COR-L47 (cell line): ENCODE measurements at places on chromosomes 5 and 9.
A peak's percentile ranks its signal among the peaks of the same experiment; 100 is the strongest.

- no peak for DNase-seq
Measured at GRCh38 chr9:37421914-37422288, 595 bp upstream of the GRHPR start.

DNA sequence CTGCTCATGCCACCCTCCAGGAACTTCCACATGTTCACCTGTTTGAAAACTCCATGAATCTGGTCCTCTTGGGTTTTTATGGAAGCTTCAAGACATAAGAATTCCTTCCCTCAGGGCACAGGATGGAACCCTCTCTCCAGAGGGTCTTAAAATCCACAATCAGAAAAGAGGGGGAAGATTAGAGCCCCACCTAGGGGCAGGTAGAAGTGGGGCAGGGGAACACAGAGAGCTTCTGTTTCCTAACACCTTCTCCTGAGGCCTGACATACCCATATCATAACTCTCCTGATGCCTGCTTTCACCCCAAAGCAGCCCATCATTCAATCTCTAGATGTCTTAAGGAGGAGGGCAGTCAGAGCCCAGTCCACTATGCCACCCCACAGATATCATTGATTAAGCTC lies 1087.7 kb upstream of the ARRDC3 start:
- DNase-seq: no peak

DNA sequence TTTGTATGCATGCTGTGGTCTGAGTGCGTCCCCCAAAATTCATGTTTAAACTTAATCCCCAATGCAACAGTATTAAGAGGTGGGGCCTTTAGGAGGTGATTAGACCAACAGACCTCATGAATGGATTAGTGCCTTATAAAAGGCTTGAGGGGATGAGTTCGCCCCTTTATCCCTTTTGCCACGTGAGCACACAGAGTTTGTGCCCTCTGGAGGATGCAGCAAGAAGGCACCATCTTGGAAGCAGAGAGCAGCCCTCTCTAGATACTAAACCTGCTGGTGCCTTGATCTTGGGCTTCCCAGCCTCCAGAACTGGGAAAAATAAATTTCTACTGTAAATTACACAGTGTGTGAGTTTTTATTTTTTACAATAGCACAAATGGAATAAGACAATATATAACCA lies 177.1 kb upstream of the SPRY4 start:
- no peak for DNase-seq

DNA sequence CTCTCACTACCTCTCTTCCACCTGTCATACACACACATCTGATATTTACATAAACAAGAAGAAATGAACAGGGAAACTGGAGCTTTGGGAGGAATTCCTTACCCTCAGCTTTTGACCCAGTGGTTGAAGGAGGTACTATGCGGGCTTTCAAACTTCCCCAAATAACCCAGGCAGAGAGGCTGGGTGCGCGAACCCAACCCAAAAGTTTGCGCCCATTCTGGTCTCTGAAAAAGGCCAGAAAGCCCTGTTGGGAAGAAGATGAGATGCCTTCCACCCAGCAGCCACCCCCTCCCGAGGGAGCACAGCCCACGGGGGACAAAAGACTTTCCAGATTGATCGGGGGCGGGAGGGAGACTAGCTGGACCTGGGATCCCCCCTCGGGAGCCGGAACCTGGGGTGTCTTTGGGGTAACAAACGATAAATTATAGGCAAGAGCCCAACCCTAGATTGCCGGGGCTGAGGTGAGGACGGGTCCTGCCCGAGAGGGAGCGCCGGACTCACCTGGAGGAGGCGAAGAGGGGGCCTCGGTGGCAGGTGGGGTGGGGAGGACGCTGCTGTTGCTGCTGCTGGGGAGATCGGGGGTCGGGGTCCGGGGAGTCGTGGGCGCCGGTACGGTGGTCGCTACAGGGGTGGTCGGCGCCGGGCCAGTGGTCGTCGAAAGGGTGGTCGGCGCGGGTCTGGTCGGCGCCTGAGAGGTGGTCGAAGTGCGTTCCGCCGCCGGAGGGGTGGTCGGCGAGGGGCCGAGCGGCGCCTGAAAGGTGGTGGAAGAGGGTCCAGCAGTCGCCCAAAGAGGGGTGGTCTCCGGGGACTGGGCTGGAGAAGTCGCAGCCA lies 798 bp downstream of the MEGF9 start:
- no peak for DNase-seq

DNA sequence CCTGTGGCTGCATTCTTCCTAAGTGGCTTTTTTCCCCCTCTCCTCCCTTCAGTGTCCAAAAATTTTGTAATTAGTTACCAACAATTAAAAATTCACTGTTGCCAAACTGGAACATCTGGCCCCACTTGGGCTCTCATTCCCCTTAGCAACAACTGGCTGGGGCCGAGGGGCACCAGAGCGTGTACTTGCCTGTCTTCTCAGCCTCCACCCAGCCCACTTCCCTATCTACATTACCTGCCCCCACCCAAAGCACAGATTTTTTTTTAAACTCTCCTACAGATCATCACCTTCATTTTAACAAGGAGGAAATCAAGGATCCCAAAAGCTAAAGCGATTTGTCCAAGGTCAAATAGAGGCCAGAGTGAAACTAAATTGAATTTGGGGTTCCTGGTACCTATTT lies 278.8 kb downstream of the EBF1 start:
- DNase-seq: no peak

DNA sequence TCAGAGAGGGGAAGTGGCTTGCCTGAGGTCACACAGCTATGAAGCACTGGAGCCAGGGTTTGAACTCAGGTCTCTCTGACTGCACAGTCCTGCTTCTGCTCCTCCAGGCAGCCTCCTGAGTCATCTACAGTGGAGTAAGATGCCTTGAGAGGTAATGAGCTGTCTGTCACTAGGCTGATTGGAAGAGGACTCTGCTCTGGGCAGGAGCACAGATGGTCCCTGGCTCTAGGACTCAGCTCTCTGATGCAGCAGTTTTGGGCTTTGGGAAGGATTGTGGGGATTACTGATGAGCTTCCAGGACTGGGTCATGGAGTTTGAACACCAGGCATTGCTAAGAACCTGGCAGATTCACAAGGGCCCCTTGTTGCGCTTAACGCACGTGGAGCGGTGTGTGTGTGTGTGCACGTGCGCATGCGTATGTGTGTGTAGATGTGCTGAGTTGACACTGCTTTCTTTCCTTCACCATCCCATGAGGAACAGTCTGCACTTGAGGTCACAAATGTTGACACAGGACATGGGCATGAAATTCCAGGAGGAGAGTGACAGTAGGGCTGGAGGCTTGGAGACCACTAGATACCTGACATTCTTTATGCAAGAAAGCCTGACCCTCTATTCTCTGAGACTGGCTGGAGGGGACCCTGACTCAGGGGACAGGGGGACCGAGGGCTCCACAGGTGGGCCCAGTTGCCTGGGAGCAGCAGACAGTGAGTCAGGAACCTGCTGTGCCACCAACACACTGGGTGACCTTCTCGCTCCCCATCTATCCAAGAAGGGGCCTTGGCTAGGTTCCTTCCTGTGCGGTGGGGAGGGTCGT lies 170.5 kb downstream of the RGS3 start:
- no peak for DNase-seq

GRCh38 chr5:431001-431710 lies 11.8 kb upstream of the EXOC3 start:
- peak; percentile 55 for DNase-seq

DNA sequence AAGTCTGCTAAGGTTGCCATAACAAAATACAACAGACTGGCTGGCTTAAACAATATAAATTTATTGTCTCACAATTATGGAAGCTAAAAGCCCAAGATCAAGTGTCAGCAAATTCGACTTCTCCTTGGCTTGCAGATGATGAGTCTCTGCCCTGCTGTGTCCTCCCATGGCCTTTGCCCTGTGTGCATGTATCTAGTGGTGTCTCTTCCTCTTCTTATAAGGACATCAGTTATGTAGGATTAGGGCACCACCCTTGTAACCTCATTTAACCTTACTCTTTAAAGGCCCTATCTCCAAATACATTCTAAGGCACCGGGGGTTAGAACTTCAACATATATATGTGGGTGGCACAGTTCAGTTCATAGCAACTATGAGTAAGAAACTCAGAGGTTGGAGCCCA lies 157.9 kb upstream of the RASA1 start:
- no peak for DNase-seq

GRCh38 chr9:87212605-87213021 lies 265.3 kb upstream of the GAS1 start:
- DNase-seq: no peak

- DNase-seq: no peak
Measured at GRCh38 chr5:85293145-85293785, 908.6 kb upstream of the EDIL3 start.

GRCh38 chr5:78449103-78449502 lies 88.7 kb downstream of the SCAMP1 start:
- no peak for DNase-seq

DNA sequence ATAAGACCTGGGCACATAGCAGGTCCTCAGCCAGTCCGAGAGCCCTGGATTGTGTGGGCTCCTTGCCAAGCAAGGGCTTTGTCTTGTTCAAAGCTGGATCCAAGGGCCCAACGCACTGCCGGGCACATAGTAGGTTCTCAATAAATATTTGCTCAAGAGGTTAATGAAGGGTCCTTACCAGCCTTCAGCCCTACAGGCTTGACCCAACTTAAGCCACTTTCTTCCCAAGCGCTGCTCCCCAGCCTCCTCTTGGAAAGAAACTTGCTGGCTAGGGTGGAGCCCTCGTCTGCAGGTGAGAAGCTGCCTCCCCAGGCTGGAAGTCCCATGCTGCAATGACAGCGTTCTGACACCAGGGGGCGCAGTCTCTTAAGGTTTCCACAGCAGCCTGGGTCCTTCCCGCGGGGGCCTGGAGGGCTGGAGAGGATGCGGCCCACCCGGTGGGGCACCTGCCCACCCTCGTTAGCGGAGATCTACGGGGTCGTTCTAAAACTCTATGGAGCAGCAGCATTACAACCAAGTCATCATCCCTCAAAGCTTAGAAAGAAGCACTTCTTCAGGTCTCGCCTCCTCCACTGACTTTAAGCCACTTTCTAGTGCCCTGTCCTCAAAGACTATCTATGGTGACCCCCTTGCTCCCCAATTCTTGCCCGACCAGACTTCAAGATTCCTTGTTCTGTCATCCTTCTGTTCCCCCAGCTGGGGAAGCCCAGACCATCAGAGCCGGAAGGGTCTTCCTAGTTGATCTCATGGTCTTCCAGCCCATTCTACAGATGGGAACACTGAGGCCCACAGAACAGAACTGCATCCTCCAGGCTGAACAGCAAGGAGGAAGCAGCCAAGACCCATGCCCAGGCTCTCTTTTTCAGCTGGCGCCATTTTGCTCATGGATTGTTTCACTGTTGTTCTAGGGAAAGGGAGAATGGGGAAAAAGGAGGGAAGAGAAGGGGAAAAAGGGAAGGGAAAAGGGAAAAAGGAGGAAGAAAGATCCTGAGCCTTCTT lies 115.4 kb downstream of the LHX2 start:
- peak; percentile 57 for DNase-seq

DNA sequence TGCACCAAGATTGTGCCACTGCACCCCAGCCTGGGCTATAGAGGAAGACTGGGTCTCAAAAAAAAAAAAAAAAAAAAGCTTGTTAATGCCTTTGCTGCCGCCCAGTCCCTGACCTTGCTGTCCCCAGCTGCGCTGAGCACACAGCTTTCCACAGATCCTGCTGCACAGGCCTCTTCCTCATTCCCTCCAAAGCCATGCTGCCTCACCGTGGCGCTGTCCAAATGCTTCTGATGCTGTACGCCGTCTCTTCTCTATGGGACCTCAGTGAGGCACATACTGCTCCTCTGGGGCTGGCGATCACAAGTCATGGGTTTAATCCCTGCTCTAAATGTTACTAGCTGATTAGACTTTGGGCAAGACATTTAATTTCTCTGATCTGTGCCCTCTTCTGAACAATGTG lies 234.1 kb downstream of the FBXL7 start:
- no peak for DNase-seq

DNA sequence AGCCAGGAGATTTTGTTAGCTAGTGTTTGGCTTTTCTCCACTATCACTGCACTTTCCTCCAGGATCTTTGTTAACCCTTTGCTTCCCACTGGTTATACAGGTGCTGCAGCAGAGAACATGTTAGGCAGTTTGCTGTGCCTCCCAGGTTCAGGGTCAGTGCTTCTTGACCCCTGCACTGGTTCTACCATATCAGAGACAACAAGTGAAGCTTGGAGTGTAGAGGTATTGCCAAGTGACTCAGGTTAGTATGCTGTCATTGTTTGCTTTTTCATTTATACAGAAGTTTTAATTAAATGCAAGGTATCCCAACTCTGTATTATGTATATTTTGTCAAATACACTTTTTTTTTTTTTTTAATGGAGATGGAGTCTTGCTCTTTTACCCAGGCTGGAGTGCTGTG lies 68.4 kb downstream of the GAPVD1 start:
- no peak for DNase-seq

- DNase-seq: no peak
Measured at GRCh38 chr9:129454467-129455067, 166.3 kb downstream of the C9orf50 start.

- DNase-seq: no peak
Measured at GRCh38 chr9:84617411-84618029, 52.0 kb upstream of the NTRK2 start.
